CMK (cell line): ENCODE measurements at places on chromosomes 6 and 20.

- no peak for DNase-seq
Observed at GRCh38 chr6:43921039-43921438, 151.0 kb downstream of the VEGFA start.

DNA sequence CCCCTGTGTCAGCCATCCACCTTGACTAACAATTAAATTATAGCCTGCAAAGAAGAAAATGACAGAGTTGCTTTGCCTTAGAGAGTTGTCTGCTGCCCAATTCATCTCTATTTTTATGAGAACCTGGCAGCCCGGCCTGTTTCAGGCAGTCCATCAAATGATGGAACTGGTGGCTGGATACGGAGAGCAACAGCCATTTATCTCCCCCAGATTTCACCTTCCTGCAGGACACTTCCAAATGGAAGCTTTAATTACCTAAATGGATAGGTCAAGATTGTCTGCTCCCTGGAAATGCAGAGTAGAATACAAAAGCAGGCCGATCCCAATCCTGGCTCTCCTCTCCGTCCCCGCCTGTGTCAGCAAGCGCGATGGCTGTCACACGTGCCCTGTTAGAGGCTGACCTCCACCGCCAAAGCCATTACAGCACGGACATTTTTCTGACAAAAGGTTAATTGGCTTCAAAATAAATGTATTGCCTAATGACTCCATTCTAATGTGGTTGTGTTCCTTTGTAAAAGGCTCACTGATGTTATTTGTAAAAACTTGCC lies 86.7 kb downstream of the PACRG start:
- DNase-seq = no peak

DNA sequence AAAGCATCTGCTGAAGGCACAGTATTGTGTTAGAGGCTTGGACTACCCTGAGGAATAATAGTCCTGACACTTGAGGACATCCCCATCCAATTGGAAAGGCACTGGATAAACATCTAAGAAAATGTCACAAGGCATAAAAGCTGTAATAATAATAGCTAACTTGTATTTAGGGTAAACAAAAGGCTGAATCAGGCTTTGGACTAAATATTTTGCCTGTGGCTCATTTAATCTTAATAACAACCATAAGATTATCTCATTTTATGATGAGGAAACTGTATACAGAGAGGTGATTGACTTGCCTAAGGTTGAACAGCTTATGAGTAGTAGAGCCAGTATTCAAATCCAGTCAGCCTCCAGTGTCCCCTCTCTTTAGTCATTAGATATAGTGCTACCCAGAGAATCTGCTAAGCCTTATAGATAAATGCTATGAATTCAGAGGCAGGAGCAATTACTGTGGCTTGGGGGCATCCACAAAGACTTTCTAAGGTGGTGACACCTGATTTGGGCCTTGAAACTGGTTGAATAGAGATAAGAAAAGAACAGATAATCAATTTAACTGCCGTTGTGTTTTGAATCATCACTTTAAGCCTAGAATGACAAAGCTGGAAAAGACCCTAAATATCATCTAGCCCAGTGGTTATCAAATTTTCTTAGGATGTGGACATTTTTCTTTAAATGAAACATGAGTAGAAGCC lies 7.5 kb upstream of the ZSWIM1 start:
- DNase-seq = no peak

- DNase-seq = no peak
Observed at GRCh38 chr6:1854296-1854695, 244.6 kb downstream of the FOXC1 start.

GRCh38 chr20:61923371-61924166 lies 142.1 kb downstream of the TAF4 start:
- no peak for DNase-seq

DNA sequence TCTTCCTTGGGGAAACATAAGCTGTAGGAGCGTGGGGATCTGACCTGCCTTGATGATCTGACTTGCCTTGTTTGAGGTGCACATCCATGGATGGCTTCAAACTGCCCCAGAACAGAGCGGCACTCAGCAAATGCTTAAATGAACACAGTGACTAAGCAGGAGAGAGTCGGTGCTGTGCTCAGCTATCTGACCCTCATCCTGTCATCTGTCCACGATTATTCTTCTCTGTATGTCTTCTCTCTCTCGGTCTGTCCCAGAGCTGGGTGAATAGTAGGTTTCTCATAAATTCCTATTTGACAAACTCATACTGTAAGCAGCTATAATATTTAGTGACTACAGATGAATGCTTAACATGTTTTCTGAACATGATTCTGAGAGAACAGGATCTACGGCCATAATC lies 37.3 kb downstream of the TRAM2 start:
- no peak for DNase-seq

DNA sequence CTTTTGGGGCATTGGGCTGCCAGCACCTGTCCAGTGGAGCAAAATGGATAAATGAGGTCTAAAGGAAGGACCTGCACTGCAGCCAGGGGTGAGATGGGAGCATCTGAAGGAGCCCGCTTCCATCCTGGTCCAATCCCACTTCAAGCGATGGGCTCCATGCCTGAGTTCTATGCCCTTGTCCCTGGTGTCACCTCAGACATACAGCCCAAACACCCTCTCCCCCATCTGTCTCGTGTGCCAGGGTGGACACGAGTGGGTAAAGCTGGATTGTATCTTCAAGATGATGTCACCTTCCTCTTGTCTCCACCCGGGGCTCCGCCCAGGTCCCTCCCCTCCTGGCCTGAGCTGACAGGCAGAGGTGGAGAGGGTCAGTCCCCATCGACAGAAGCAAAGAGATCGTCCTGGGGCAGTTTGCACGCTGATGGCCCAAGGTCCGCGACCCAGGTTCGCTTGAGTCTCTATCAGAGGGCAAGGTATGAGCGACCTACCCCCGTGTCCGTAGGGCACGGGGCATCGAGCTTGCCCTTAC lies 544 bp downstream of the SMIM29 start:
- no peak for DNase-seq

GRCh38 chr6:167797011-167797471 lies 29.7 kb upstream of the AFDN start:
- no peak for DNase-seq

DNA sequence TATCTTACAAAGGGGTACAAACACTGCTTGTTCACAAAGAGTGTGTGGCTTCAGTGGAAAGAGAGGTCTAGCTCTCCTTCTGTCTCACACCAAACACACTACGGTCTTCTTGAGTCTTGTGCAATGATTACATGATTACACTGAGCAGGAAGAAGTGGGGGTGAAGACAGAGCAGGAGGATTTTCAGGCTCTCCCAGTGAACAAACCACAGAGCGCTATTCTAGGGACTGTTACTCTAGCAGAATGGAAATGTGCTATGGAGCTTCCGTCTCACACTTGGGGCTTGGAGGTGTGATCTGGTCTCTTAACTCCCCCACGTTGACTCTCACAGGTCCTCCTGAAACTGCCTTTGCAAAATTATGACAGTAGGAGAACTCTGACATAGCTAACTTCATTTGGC lies 203.4 kb downstream of the MYLK4 start:
- no peak for DNase-seq

DNA sequence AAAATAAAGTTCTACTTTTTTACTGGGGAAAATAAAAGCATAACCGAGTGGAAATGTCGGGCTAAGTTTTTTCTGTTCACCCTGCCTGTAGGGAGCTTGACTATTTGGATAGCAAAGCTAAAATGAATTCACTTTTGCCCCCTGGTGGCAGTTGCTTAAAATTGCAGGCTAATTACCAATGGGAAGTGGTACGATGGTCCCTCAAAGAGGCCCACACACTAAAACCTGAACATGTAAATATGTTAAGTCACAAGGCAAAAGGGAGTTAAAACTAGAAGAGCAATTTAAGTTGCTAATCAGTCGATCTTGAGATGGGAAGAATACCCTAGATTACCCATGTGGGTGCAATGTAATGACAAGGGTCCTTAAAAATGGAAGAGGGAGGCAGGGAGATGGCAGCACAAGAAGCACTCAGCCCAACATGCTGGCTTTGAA lies 916 bp upstream of the SUN5 start:
- peak; percentile 49 for DNase-seq
